ENCODE measurements at places on chromosomes 4 and X.
A peak's percentile ranks its signal among the peaks of the same experiment; 100 is the strongest.

GRCh38 chr4:1413204-1413663, 7.0 kb upstream of the NKX1-1 start:
- H3K36me3 ChIP-seq: peaks cover 4% of the 10 kb centered on the region
- H3K27ac ChIP-seq: no peak overlapping the region
- peaks cover 82% of the 10 kb centered on the region for H3K27me3 ChIP-seq
- ATAC-seq: no peak
- H3K4me3 ChIP-seq: no peak overlapping the region

DNA sequence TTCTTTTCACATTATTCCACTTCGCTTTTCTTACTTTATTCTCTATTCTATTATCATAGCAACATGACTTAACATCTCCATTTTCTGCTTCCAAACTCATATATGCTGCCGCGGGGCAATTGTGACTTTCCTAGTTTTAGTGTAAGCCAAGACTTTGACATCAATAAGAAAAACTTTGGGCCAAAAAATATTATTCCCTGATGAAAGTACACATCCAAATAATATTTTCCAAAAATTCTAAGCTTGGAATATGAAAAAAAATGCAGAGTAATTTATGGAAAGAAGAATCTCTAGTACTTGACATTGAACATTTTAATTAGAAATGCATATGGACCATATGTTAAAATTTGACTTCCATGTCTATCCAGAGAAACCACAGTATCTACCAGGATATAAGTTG, 995.1 kb upstream of the INTU start:
- no peaks in the 10 kb centered on the region for H3K36me3 ChIP-seq
- H3K27ac ChIP-seq: no peak overlapping the region
- ATAC-seq: no peak
- no peak overlapping the region for H3K4me3 ChIP-seq
- H3K27me3 ChIP-seq: no peaks in the 10 kb centered on the region
- no peaks in the 10 kb centered on the region for H3K4me1 ChIP-seq

GRCh38 chr4:56286763-56287162, 100.5 kb downstream of the AASDH start:
- no peak overlapping the region for H3K4me3 ChIP-seq
- no peaks in the 10 kb centered on the region for H3K27me3 ChIP-seq
- no peak for ATAC-seq

DNA sequence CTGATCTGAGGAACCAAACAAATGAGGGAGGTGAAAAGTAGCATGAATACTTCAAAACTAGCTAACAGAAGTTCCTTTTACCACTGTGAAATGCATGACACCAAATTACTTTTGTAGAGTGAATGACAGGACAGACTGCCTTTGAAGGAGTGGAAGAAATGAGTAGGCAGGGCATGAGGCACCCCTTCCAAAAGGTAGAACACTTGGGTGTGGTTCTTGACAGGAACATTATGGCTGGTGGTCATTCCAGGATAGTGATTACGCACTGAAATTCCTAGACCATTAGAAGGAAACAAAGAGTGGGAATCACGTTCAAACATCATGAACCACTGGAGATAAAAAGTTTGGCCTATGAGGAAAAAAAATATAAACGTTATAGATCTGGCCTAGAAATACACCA, 4.9 kb downstream of the HUWE1 start:
- peaks cover 21% of the 10 kb centered on the region for H3K36me3 ChIP-seq
- H3K4me3 ChIP-seq: peak overlapping the region; percentile 41
- no peaks in the 10 kb centered on the region for H3K27me3 ChIP-seq
- peaks cover 23% of the 10 kb centered on the region for H3K4me1 ChIP-seq
- ATAC-seq: no peak

- H3K4me3 ChIP-seq: no peak overlapping the region
- H3K36me3 ChIP-seq: no peaks in the 10 kb centered on the region
- peaks cover 8% of the 10 kb centered on the region for H3K4me1 ChIP-seq
- no peaks in the 10 kb centered on the region for H3K27me3 ChIP-seq
These were observed 23.5 kb downstream of the RAB40A start for GRCh38 chrX:103495786-103496185.

- no peaks in the 10 kb centered on the region for H3K27me3 ChIP-seq
- no peaks in the 10 kb centered on the region for H3K36me3 ChIP-seq
- no peak overlapping the region for H3K4me3 ChIP-seq
- no peaks in the 10 kb centered on the region for H3K4me1 ChIP-seq
- no peak for ATAC-seq
- H3K27ac ChIP-seq: no peak overlapping the region
These were observed 17.8 kb downstream of the ANOS1 start for GRCh38 chrX:8714164-8714563.

DNA sequence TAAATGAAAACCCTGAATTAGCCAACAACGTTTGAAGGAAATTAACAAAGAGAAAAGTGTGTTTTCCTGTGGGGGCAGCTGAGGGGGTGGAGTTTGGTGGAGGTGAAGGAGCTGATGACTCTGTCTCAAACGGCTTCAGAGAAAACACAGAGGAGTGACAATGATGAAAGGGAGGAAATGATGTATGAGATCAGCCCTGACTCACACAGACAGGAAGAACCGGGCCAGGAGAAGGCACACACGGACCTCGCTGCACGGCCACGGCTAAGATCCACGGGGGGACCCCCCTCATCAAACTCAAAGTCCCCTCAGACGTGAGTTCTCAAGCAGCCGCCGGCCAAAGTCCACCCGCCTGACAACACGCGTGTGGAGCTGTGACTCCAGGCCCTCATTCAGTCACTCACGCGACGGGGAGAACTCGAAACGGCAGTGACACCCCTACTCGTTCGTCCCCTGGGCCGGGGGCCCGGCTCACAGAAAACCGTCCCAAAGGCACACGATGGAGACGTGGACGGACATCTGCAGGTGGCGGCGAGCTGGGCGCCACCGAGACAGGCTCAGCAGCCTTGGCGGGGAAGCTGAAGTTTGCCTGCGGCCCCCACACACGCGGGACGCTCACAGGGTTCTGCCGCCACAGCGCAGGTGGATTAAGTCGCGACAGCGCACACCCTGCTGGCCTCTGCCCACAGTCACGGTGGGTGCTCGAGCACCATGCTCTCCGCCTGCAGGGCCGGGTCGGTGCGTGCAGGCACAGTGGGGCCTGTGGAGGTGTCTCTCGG, 28.8 kb downstream of the PPP2R3B start:
- peaks cover 74% of the 10 kb centered on the region for H3K36me3 ChIP-seq
- no peak for ATAC-seq
- H3K4me3 ChIP-seq: no peak overlapping the region
- no peaks in the 10 kb centered on the region for H3K4me1 ChIP-seq

DNA sequence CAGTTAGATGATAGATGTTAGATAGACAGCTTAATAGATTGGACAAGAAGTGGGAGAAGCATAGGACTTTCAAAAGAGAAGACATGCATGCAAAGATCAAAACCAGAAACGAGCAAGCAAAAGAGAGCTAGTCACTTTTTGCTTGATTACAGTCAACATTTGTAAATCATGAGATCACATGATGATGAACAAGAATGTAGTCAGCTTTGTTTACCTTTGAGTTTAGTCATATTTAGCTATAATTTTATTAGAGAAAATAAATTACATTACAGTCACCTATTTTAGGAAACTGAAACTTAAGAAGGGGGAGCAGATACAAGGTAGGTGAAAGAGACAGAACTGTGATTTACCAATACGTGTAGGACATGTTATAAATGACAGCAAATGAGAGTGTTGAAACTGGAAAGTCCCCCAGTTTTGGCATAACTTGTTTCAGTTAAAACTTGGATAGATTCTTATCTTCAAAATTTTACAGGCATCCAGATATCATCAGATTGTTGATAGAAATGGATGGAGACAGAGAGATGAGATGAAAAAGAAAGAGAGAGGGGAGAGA, 1083.1 kb upstream of the PCDH10 start:
- H3K27ac ChIP-seq: no peak overlapping the region
- H3K4me3 ChIP-seq: no peak overlapping the region
- H3K27me3 ChIP-seq: no peaks in the 10 kb centered on the region
- H3K36me3 ChIP-seq: no peaks in the 10 kb centered on the region
